ENCODE measurements at places on chromosomes 12 and 14.

DNA sequence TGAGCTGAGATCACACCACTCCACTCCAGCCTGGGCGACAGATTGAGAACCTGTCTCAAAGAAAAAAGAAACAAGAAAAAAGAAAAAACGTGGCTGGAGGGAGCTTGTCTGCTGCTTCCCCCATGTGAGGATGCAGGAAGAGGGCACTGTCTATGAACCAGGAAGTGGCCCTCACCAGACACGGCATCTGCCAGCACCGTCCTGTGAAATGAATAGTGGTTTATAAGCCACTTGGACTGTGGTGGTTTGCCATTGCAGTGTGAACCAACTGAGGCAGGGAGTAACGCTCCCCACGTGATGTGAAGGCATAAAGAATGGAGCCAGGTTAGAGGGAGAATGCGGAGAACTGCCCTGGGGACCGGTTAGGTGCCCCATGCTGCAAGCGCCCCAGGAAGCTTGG, 4.5 kb upstream of the BRF1 start:
- DNase-seq: no peak

DNA sequence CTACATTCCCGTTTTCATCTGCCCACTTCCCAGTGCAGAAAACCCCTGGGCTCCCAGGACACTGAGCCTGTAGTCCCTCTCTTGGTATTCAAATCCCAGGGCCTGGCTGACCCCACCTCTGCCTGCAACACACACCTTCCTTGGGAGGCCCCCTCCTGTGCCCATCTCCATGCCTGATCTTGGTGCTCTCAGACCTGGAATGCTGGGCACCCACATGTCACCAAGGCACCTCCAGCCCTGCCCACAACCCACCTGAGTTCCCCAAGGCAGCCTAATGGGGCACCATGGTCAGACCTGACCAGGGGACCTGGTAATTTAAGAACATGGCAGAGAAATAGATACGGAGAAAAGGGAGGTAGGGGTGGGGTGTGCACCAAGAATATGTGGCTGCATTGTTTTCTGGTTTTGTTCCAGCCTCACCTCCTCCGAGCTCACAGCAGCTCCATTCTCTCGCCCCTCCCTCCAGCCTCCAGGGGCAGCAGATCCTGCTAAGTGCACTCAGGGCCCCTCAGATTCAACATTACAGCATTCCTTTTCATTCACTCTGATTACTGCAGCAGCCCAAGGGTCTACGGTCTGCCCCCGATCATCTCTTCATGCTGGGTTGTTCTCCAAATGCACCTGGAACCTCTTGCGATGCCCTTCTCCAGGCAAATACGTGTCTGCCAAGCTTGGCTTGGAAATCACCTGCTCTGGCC, 9.2 kb upstream of the HSP90AA1 start:
- no peak for DNase-seq

DNA sequence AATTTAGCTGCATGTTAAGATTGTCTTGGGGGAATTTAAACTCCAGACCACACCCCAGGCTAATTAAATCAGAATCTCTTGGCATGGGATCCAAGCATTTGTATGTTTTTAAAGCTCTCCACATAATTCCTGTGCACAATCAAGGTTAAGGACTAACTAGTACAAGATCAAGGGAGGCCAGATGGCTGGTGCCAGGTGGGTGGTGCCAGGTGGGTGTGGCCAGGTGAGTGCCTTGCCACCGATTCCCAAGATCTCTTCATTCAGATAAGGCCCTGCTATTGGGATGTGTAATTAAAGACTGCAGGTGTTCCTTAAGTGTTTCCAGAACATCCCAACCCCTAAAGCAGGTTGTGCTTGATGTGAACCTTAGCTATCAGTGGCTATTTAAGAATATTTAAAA, 75.1 kb downstream of the NRXN3 start:
- DNase-seq: no peak

- no peak for DNase-seq
Observed at GRCh38 chr12:91813701-91814100, 331.9 kb downstream of the BTG1 start.

DNA sequence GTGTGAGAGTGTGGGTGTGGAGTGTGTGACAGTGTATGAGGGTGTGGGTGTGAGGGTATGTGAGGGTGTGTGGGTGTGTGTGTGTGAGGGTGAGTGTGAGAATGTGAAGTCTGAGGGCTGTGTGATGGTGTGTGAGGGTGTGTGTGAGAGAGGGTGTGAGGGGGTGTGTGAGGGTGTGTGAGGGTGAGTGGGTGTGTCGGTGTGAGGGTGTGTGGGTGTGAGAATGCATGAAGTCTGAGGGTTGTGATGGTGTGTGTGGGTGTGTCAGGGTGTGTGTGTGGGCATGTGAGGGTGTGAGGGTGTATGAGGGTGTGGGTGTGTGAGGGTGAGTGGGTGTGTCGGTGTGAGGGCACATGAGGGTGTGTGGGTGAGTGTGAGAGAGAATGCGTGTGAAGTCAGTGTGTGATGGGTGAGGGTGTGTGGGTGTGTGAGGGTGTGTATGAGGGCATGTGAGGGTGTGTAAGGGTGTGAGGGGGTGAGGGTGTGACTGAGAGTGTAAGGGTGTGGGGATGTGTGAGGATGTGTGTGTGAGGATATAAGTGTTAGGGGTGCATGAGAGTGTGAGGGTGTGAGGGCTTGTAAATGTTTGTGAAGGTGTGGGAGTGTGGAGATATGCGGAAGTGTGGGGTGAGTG, 36.4 kb downstream of the TMEM121 start:
- no peak for DNase-seq

DNA sequence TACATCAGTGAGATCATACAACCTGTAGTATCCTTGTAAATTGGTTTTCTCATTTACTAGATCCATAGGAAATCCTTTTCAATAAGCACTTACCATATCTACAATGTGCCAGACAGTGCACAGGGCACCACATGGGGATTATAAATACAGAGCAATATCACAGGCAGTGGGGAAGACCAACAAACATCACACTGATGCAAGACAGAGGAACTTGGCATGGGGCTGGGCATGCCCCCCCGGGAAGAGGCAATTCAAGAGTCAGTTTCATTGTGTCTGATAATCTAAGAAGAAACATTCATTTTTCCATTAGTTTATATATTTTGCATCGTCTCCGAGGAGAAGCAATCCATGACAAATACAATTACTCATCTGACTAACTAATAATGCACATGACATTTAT, 16.2 kb downstream of the NT5DC3 start:
- no peak for DNase-seq

DNA sequence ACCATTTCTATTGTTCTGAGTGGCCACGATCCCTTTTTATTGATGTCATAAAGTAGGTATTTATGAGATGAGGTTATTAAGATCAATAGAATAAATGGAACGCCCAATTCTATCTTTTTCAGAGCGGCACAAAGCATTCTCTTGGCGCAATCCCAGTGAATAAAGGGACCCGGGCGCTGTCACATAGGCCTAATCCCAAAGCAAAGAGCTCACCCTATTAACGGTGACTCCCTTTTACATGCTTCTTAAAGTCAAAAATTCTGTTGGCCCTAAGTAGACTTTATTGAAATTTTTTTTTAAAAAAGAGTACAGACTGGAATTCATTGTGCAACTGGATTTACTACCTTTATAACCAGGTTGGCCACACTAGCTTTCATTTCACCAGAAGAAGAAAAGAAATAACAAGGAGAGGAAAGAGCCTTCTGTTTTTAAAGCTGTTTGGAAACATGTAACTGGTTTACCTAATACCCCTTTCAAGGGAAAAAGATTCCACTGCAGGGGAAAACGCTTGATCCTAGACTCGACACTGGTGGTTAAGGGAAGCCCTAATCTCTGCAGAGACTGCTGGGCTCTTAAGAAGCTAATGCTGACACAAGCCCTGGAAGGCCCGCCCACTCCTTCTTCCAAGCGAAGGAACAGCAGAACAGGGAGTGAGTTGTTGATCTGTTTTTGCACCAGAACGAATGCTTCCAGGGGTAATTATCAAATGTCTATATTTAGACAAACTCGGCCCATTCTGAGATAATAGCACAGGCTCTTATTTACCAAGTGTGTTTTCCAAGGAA, 381.2 kb downstream of the BCL11B start:
- no peak for DNase-seq

DNA sequence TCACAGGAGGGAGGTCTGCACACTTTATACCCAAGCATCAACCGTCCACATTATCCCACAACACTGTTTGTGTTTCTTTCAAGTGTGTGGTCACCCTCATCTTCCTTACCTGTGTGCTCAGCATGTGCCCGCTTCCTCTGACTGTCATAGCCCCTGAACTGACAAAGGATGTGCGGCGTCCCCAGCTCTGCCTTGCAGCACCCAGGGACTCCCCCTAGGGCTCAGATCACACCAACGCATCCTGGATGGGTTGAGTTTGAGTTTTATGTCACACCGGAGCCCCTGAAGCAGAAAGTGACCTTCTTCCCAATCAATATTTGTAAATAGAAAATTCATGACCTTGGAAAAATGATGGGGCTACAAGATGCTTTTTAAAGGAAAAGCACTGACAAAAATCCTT, 770.7 kb upstream of the TMEM132C start:
- DNase-seq: no peak

DNA sequence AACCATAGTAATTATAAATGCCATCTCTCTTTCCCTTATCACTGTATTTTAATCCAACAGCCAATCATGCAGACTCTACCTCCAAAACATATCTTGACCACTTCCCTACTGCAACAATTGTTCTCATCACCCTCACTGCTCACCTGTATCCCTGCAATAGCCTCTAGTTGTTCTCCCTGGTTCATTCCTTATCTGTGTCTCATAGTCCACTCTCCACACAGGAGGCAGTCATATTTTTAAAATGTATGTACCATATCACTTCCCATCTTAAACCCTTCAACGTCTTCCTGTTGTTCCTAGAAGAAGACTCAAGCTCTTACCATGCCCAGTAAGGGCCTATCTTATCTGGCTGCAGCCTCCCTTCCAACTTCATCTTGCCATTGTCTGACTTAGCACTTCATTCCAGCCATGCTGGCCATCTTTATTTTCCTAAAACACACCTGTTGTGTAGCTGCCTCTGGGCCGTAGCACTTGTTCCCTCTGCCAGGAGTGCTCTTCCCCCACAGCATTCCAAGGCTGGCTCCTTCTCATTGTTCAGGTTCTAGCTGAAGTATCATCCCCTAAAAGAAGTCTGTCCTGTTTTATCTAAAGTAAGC, 27.8 kb upstream of the BHLHE41 start:
- no peak for DNase-seq

GRCh38 chr14:25303934-25304333, 254.0 kb upstream of the STXBP6 start:
- no peak for DNase-seq

DNA sequence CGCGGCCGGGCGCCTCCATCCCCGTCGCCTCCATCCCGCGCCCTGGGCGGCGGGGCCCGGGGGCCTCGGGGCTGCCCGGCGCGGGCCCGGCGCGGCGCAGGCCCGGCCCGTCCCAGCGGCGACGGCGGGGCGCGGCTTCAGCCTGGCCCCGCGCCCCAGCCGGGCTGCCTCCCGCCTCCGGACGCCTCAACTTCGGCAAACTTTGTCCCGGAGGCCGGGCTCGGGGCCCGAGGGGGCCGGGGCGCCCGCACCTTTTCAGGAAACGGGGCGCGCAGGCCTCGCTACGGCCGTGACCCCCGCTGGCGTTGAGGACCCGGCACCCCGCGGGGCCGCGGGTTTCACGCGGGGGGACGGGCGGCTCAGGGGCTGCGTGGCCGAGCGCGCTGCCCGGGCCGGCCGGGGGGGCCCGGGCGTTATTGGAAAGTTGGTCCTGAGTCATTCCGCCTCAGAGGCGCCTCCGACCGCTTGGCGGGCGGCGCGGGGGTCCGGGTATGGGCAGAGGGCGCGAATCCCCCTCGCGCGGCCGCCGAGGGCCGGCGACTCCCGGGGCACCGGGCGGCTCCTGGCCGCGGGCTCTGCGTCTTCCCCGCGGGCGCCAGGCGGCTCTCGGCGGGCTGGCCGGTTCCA, 575 bp downstream of the TRAF3 start:
- no peak for DNase-seq

DNA sequence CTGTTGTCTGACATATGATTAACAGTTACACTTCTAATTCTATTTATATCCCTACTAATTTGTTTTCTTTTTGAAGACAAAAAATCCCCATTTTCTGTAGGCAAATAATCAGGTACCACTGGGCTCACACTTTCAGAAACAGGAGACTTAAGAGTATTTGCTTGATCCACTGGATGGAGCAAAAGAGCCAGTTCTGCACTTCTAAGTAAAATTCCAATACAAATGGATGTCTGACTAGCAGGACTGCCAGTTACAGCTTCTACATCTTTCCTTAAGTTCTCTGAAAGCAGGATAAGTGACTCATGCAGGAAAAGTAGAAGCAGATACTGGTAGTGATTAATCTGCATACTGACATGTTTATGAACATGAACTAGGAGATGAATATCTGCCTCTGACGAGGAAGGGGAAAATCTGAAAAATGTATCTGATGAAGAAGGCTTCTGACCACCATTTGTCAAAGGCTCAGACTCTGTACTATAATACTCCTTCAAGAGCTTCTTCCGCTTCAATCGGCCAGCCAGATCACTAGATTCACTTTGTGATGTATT, 73.8 kb upstream of the ANKS1B start:
- DNase-seq: no peak

GRCh38 chr12:68139001-68139400, 20.5 kb downstream of the IFNG start:
- DNase-seq: no peak

DNA sequence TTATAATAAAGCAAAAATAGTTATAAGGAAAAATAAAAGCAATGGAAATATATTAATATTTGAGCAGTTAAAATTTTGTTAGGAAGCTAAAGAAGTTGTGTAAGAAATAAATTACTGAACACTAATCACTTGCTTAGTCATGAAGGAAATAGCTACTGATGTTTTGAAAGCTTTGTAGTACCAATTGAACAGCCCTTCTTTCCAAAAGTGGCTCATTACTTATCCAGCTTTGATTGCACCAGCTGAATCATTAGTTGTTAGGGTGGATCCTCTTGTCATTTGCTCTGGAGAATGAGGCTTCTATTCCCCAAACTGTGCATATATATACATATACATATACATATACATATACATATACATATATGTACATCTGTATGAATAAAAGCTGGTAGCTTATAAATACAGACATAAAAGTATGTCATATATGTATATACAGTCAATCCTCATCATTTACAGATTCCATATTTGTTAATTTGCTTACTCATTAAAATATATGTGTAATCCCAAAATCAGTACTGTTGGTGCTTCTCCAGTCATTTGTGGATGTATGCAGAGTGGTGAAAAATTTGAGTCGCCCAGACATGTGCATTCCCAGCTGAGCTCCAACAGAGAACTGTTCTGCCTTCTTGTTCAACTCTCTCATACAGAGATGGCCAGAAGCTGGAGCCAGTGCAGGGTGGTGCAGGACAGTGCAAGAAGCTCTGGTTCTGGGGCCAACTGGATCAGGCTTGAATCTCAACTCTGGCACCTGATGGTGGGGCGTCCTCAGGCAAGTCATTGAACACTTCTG, 214.1 kb downstream of the RPAP3 start:
- DNase-seq: no peak

DNA sequence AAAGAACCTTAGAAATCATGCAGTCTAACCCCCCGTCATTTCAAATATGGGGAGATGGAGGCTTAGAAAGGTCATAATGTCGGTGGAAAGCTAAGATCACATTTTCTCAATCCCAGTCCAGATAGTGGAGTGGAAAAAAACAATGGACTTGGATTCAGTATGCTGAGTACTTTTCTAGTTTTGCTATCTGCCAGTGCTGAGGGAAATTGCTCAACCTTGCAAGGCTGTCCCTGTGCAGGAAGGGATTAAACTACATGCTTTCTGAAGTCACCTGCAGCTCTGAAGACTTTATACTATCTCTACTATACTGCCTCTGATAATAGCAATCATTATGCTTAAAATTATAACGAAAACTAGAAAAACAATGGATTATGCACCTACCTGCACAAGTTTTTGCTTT, 272.8 kb downstream of the LRIG3 start:
- DNase-seq: no peak
